ENCODE measurements at places on chromosomes 16 and 17. TPM values are rescaled to one million over a fixed set of nuclear protein-coding genes. Genes with fewer than 3 reads are reported as not detected.

GRCh38 chr16:81562174-81562849, 117.7 kb downstream of the CMIP start:
- no peak for DNase-seq

GRCh38 chr17:16013943-16014407, 14.4 kb downstream of the TTC19 start:
- DNase-seq = no peak

DNA sequence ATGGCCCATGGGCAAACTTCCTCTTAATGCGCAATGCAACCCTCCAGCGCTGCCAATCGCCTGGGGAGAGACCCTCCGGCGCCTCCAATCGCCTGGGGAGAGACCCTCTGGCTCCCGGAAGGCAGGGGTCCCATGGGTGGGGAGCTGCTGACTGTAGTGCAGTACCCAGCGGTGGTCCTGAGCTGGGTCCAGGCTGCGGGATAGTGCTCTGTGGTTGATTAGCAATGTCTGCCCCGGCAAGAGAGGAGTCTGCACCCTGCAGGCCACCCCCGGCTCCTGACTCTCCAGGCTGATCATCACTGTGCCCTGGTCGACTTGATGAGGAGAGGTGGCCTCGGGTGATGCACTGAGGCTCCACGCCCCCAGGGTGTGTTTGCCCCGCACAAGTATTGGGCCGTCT, 44.6 kb upstream of the ZNF469 start:
- DNase-seq = no peak

DNA sequence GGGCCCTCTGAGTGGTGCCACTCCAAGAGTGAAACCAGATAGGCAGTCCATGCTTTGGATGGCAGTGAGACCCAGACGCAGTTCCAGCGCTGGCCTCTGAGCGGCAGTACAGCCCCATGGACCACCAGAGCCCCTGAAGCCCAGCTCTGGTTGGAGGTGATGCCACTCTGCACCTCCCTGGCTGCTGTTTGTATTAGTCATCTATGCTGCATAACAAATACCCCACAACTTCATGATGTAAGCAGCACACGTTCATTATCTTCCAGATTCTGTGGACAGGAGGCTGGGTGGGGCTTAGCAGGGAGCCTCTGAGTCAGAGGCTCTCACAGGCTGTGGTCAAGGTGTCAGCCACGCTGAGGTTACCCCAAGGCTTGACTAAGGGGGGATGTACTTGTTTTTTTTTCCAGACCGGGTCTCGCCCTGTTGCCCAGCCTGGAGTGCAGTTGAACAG, 5.1 kb upstream of the NME4 start:
- DNase-seq = no peak

- DNase-seq = no peak
Observed at GRCh38 chr17:19943026-19943425, 34.6 kb downstream of the AKAP10 start.

- no peak for DNase-seq
Observed at GRCh38 chr16:86931410-86931941, 353.1 kb downstream of the FOXL1 start.

QRICH2 gene
- 4.2 TPM for total RNA-seq

DNA sequence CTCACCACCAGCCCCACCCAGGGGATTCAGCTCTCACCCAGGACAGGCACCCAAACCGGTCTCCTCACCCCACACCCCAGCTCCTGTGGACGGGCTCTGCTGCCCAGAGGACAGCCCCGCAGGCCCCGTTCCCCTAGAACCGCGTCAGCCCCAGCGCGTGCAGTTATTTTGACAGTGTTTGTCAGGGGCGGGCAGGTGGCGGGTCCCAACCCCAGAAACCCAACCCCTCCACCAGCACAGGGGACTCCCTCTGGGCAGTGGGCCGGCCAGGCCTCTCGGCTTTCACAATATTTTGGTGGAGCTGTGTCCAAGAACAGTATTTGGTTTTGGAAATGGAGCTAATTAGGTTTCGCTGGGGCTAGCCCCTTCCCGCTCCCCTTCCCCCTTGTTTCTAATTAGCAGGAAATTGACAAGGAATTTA, 44.8 kb downstream of the BAHCC1 start:
- DNase-seq = no peak

DNA sequence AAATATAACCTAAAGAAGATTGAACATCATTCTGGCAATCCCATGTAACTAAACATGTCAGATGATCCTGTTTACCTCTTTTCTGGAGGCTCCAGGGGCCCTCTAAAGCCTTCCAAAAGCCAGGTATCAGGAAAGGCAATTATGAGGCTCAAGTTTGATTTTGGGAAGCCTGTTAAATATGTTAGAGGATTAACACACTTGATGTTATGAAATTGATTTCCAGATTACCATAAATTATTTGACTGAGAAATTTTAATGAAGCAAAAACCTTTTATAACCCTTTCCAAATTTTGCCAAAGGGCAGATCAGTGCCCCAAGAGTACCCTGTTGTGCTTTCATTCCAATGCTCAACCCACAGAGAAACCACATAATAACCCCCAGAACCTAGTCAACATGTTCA, 29.3 kb downstream of the PHKB start:
- no peak for DNase-seq

MLYCD gene
- total RNA-seq = 9.3 TPM

ANKRD40CL gene
- not detected for total RNA-seq

ELAC2 gene
- total RNA-seq = 67.0 TPM

SMIM36 gene
- not detected for total RNA-seq

DNA sequence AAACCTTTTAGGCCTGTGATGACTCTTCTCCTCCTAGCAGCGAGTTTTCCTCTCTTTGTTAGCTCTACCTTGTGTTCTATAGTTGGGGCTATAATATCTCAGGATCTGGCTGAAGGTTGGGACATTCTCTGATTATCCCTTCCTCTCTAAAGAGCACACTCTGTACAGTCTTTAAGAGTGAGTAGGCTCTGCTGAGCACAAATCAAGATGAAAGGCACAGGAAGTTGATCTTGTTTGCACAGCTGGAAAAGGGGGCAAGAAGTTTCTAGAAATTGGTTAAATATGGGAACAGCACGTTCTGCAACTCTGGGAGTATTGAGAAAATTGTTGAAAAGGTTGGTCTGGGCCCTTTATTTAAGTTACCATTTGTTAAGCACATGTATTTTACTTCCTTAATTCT, 240.9 kb downstream of the CDH11 start:
- DNase-seq = no peak

- no peak for DNase-seq
Observed at GRCh38 chr16:86987746-86988670, 329.2 kb downstream of the C16orf95 start.

CD300E gene
- 0.28 TPM for total RNA-seq

SCO1 gene
- total RNA-seq = 12.2 TPM

HSD17B2 gene
- not detected for total RNA-seq

DNA sequence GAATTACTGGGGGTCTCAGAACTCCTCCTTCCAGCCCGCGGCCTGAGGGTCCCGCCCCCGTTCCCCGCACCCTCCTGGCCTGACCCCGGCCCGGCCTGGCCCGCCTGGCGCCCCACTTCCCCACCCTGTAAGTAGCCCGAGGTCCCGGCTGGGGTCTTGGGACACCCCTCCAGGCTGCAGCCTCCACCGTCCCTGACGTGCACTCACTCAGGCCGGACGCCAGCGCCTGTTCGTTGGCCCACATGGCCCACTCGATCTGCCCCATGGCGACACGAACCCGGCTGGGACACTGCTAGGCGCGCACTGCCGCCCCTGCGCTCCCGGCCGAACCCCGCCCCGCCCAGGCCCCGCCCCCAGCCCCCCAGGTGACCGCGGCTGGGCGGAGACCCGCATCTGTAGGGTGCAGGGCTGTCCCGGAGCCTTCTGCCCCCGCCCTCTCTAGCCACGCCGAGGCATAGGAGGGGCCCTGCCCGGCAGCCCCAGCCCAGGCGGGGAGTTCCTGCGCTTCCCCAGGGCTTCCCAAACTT, at the start of gene CYBA:
TSS of gene CYBA (minus strand) at position 305 of the 527 bp plus-strand sequence. CDS start at position 265, 40 bp downstream.
- DNase-seq = peak; percentile 82

DNA sequence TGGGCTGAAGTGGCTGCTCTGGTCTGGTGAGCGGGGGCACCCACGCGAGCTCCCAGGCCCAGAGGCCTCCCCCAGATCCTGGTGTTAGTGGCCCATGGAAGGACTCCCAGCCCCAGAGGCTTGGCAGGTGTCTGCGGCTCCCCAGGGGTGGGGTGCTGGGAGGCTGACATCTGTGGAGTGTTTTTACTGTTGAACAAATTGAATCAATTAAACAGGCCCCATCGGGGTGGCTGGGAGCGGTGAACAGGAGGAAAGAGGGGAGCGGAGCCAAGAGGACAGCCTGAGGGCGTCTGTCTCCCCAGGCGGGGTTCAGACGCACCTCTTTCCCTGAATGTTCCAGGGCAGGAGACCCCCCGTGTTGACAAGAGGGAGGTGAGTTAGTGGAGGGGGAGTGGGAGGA, 29.9 kb downstream of the ACTG1 start:
- DNase-seq = no peak

DNA sequence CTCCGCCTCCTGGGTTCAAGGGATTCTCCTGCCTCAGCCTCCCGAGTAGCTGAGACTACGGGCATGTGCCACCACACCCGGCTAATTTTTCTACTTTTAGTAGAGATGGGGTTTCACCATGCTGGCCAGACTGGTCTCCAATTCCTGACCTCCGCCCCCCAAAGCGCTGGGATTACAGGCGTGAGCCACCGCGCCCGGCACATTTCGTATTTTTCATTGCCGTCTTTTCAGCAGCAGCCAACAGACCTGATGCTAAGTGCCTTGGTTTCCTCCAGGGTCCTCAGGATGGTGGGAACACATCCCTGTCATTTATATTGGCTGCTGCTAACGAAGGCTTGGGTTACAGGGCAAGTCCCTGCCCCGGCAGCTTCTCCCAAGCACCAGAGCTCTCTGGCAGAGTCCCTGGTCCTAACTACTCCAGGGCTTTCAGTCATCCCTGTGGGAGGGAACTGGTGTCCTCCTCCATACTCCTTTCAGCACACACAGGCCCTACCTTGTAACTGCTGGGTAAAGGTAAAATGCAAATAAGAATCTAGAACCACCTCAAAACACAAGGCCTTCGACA, 1.5 kb upstream of the RNF157 start:
- DNase-seq = peak; percentile 32
